ENCODE measurements at places on chromosomes 12 and 14.

GRCh38 chr12:570921-571794 is 92.1 kb downstream of the NINJ2 start:
- no peak for DNase-seq

DNA sequence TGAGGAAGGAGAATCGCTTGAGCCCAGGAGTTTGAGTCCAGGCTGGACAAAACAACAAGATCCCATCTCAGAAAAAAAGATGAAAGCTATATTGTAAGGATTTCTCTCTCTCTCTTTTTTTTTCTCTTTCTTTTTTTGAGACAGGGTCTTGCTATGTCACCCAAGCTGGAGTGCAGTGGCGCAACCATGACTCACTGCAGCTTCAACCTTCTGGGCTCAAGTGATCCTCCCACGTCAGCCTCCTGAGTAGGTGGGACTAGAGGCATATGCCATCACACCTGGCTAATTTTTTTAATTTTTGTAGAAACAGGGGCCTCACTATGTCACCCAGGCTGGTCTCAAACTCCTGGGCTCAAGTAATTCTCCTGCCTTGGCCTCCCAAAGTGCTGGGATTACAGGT is 5.8 kb upstream of the MRPL42 start:
- DNase-seq = no peak

DNA sequence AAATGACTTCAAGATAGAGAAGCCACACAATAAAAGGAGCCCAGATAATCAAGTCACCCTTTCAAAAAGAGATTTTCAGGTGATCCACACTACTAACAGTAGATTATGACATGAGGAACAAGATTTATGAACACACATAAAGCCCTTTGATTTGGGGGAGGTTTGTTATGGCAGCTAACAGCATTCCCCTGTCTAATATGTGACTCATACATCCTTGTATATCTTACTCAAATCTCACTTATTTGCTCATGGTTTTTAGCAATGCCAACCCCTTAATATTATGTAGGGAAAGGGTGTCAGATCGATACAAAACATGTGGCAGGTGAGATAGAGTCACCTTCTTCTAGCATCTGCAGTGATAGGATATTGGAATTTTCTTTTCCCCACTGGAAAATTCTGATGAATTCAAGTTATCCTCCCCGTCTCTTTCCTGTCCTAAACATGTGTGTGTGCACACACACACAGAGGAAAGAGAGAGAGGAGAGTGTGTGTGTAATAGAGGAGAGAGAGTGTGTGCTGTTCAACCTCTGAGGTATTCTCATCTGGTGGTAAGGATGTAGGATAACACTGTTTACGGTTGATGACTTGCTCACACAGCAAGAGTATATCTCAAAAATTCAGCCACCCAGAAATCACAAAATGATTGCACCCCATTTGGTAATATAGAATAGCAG is 319.9 kb downstream of the KCNC2 start:
- DNase-seq = no peak

GRCh38 chr14:98189062-98189461 is 1082.9 kb downstream of the BCL11B start:
- no peak for DNase-seq

DNA sequence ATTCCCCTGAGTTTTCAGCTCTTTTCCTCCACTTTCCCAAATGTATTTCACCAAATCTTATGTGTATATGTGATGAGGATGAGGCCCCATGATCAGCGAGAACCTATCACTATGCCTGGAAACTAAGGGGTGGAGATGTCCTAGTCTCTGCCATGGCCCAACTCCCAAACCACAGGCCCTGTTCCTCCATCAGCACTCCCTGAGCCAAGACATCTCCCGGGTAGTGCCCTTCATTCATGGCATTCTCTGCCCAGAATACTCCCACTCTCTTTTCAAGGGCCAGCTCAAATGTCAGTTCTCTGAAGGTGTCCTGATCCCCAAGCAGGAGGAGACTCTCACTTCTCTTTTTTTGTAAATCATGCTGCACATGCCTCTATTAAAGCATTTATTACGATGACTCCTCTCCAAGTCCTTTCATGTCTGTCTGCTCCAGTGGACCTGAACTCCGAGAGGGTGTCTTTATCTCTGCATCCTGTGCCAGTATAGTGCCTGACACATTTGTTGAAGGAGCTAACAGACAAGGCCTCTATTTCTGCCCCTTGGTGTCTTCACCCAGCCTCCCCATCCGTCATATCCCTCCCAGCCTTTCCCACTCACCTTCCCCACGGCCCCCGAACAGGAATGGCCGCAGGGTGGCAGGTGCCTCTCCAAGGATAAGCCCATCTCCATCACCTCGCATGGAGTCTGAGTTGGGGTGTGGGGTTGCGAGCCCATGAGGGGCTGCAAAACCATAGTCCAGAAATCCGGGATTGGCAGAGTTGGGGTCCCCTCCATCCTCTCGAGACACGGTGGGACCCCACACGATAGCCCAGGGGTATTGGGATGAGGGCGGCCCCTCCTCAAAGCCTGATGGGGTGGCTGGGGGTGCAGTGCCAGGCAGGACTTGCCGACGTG is 3.7 kb downstream of the PIANP start:
- DNase-seq = no peak

DNA sequence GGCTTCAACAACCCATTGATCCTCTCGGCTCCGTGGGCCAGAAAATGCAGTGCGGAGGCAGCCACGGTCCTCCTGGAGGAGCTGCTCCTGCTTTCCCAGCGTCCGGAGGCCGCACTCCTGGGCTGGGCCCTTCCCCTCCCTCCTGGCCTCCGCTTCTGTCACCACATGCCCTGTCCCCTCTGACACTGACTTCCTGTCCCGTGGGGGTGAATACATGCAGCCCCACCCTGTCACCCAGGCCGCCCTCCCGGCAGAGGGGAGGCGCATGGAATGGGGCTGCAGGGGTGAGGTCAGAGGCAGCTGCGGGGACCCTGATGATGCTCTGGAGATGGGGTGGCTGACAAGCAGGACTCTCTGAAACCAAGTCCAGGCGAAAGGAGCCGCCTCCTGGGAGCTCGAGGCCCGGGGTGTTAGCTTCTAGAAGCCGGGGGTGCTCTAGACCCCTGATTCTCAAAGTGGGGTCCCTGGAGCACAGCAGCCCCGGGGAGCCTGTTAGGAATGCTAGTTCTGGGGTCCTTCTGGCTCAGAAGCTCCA is 32.2 kb downstream of the NOC4L start:
- DNase-seq = no peak

GRCh38 chr12:6462234-6462995 is 8.1 kb downstream of the VAMP1 start:
- DNase-seq = no peak

GRCh38 chr14:101925152-101925551 is 39.2 kb upstream of the DYNC1H1 start:
- DNase-seq = no peak

- DNase-seq = no peak
Observed at GRCh38 chr12:159156-159782, 54.7 kb downstream of the SLC6A12 start.

DNA sequence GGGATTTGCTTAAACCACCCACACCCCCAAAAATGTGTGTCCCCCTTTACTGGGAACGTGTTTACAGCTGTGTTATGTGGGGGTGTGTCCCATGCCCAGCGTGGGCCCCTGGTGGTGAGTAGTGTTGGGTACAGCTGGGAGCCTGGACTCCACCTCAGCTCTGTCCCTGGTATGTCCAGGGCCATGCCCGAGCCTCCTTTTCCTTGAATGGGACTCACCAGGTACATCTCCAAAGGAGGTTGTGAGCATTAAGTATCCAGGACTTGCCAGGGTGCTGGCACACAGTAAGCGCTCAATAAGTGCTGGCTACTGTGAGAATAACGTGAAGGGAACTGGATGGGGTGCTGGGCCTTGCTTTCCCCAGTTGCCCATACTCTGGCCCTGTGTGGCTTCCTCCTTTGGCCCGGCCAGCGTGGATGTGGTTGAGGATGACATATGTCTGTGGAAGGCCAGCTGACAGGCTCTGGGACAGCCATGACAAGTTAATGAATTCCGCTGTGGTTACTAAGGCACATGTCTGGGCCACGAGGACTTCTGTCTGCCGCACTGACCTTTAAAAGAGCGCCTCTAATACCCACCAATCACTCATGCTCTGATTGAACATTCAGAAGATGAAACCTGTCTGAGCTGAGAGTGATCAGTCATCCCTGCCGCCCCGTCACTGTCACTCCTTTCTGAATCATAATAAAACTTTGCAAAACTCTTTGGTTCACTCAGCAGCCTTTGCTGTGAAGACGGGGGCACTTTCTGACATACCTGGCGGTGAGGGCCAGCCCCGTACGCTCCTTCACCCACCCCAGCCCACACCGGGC is 74.7 kb downstream of the DIO3 start:
- DNase-seq = no peak

All from smooth muscle cell of the brain vasculature (primary cell).